ENCODE measurements at places on chromosomes 5 and 9.

- DNase-seq: no peak
These were observed 107.2 kb upstream of the RAD23B start for GRCh38 chr9:107175816-107176435.

GRCh38 chr9:36870960-36871359 lies 163.1 kb downstream of the PAX5 start:
- DNase-seq: no peak

- no peak for DNase-seq
These were observed 35.4 kb upstream of the C5orf47 start for GRCh38 chr5:173953528-173954090.

- DNase-seq: no peak
These were observed 43.4 kb upstream of the IL17B start for GRCh38 chr5:149422366-149423048.

- no peak for DNase-seq
These were observed 854.1 kb downstream of the MAT2B start for GRCh38 chr5:164359260-164360255.

GRCh38 chr5:107425541-107426031 lies 245.2 kb downstream of the EFNA5 start:
- DNase-seq: peak; percentile 18

DNA sequence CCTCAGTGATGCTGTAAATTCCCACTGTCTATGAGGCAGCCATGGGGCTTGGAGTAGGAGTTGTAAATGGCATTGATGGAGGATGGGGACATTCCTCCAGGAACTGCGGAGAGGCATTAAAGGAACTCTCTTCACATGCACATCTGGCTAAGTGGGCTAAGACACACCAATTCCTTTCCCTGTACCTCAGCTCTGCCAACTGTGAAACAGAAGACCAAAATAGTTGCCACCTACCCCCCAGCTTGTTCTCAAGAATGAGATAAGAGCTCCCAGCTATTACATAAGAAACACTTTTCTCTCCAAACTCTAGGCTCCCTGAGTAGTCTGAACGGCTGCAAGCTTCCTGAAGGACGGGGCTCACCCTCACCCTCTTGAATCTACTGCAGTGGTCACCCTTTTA lies 144.6 kb upstream of the SLC30A5 start:
- no peak for DNase-seq

GRCh38 chr5:68804343-68804742 lies 289.5 kb upstream of the SLC30A5 start:
- DNase-seq: no peak

GRCh38 chr9:87059772-87060171 lies 112.5 kb upstream of the GAS1 start:
- no peak for DNase-seq

DNA sequence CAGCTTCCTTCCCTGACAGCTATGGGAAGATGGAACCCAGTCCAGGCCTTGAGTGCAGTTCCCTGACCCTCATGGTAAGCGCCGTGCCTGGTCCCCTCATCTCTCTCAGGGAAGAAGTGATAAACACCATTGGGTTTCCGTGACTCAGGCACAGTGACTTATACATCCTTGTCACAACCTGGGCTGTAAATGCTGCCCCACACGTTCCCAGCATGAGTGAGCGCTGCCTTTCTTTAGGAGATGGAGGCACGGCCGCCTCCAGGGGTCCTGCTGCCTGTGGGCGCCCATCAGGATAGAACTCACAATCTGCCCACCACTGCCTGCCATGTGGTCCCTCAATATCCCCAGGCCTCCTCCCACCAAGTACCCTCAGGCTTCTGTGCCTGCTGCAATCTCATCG lies 8.3 kb upstream of the NKD2 start:
- DNase-seq: no peak

GRCh38 chr9:37984278-37984671 lies 80.3 kb upstream of the SLC25A51 start:
- DNase-seq: no peak

GRCh38 chr5:138955013-138955660 lies 80.0 kb upstream of the LRRTM2 start:
- peak; percentile 47 for DNase-seq

GRCh38 chr5:8844847-8845246 lies 701.0 kb downstream of the SEMA5A start:
- DNase-seq: no peak

GRCh38 chr9:126836216-126836615 lies 24.2 kb upstream of the ZBTB34 start:
- DNase-seq: no peak

GRCh38 chr5:10788358-10788757 lies 27.3 kb upstream of the DAP start:
- DNase-seq: no peak

DNA sequence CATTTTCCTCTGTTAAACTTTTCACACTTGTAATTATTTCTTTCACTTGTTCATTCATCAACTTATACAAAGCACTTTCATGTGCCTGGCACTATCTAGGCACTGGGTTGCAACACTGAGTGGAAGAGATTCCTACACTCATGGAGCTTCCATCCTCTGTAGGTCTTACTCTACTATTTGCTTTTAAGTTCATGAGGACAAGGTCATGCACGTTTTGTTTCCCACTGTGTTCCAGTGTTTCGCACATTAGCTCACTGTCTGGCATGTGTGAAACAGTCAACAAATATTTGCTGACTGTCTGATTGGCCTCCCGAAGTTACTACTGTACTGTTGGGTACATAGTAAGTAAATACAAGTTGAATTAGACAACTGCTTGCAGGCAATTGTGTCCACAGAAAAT lies 87.9 kb upstream of the IFNK start:
- no peak for DNase-seq

GRCh38 chr9:99978221-99978620 lies 71.8 kb downstream of the STX17 start:
- no peak for DNase-seq

GRCh38 chr9:99058964-99059921 lies 45.7 kb upstream of the TGFBR1 start:
- DNase-seq: no peak

DNA sequence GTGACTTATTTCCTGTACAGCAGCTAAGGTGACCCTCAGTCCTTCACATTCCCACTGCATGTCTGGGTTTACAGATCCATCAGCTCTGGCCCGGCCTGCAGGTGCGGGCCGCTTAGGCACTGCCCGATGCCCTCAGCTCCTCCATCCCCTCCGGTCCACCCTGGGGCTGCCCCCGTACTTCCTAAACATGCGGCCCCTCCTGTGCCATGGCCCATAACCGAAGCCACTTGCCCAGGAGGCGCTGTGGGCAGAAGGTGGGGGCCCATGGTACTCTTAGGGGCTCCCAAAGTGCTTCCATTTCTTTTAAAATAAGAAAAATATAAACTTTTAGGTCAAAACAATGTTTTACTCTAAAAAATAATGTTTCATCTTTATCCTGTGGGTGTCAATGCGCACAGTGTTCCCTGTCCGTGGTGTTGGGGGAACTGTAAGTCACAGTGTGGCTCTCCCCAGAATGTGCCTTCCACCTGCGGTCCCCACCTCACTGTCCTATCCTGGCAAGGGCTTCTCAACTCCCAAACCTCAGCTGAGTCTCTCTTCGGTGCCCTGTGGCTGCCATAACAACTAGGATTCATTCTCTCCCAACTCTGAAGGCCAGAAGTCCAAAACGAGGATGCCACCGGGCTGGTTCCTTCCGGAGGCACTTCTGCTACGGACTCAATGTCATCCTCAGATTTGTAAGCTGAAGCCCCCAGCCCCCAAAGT lies 132.7 kb upstream of the LPCAT1 start:
- no peak for DNase-seq

DNA sequence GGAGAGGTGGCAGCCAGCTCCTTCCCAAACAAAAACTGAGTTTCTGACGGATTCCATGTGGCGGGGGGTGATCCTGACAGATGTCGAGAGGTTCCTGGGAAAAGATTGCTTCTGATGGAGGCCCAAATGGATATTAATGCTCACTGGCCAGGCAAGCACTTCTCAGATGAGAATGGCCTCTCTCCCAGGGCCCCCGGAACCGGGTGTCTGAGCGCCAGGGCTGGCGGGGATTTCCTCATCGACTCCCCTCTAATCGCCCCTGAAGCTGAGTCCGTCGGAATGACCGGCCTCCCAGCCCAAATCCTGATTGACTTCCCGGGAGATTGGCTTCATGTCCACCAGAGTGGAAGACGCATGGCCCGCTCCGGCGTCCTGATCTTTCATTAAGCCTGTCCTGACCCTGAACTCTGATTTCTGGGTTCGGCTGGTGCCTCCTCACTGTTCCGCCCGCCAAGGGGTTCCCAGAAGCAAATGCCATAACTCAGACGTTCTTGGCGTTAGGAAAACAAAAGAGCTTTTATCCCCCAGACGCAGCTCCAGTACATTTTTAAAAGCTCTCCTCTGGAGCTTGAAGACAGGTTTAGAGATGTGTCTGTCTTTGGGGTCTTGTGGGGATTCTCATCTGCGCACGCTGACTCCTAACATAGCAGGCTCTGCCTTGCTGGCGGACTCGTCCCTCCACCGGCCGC lies 17.6 kb downstream of the FIBCD1 start:
- DNase-seq: no peak

DNA sequence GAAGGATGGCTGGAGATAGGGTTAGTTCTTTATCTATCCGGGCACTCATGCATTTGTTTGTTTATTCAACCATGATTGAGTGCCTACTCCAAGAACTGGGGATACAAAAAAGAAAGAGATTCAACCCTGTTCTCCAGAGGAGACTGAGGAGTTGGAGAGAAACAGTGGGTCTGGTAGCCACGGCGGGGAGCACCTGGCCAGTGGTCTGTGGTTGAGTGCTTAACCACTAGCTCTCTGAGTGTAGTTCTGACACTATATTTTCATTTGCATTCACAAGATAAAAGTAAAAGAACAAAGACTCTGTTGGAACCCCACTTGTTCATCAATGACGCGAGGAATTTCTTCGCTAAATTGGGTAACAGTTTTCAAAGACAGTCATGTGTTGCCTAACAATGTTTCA lies 295.5 kb upstream of the MSX2 start:
- DNase-seq: no peak
